Large intestine (tissue), 12 donors: ENCODE measurements at places on chromosomes 16 and 17. TPM values are rescaled to one million over a fixed set of nuclear protein-coding genes. Genes with fewer than 3 reads are reported as not detected.

- H3K27ac ChIP-seq, result no peak overlapping the region
- H3K27me3 ChIP-seq, result no peaks in the 10 kb centered on the region
- peaks cover 37% of the 10 kb centered on the region for H3K36me3 ChIP-seq
- no peak for DNase-seq
- no peak overlapping the region for H3K4me3 ChIP-seq
These were observed 29.3 kb downstream of the AKAP10 start for GRCh38 chr17:19948116-19948943.

- peak overlapping the region; percentile 74 for H3K27ac ChIP-seq
- peaks cover 3% of the 10 kb centered on the region for H3K4me1 ChIP-seq
- peaks cover 37% of the 10 kb centered on the region for H3K36me3 ChIP-seq
These were observed 752 bp downstream of the EXOSC6 start for GRCh38 chr16:70250748-70251628.

DNA sequence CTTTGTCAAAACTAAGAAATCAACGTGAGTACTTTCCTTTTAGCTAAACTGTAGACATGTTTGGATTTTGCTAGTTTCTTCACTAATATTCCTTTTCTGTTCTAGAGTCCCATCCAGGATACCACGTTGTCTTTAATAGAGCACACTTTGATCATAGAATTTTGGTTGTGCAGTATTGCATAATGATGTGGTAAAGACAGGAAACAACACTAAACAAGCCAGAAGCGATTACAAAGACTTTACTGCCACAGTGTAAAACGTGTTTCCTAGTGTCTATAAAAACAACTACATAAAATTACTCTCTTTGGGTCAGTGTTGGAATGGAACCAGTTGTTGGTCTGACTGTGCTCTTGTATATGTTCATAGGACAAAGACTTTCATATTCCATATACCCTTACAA, 19.3 kb downstream of the SHISA9 start:
- no peaks in the 10 kb centered on the region for H3K27me3 ChIP-seq
- H3K4me3 ChIP-seq, result no peak overlapping the region
- no peaks in the 10 kb centered on the region for H3K36me3 ChIP-seq

The DOC2A gene
- polyA plus RNA-seq, result 4.2 TPM

DNA sequence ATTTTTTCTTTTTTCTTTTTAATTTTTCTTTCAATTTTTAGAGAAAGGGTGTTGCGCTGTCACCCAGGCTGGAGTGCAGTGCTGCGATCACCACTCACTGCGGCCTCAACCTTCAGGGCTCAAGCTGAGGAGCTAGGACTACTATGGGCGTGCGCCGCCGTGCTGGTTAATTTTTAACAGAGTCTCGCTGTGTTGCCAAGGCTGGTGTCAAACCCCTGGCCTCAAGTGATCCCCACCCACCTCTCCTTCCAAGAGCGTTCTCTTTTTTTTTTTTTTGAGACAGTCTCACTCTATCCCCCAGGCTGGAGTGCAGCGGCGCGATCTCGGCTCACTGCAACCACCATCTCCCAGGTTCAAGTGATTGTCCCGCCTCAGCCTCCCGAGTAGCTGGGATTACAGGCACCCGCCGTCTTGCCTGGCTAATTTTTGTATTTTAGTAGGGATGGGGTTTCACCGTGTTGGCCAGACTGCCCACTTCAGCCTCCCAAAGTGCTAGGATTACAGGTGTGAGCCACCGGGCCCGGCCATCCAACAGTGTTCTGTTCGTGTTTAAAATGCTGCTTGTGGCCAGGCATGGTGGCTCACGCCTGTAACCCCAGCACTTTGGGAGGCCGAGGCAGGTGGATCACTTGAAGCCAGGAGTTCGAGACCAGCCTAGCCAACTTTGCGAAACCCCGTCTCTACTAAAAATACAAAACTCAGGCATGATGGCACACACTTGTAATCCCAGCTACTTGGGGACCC, 14.5 kb upstream of the RPL13 start:
- H3K4me1 ChIP-seq, result peaks cover 20% of the 10 kb centered on the region
- peak overlapping the region; percentile 80 for H3K27ac ChIP-seq
- DNase-seq, result peak; percentile 92
- H3K36me3 ChIP-seq, result peaks cover 73% of the 10 kb centered on the region
- no peak overlapping the region for H3K4me3 ChIP-seq
- no peaks in the 10 kb centered on the region for H3K27me3 ChIP-seq

The RASD1 gene
- polyA plus RNA-seq, result 20.0 TPM

The UBE2Z gene
- polyA plus RNA-seq, result 75.5 TPM

- H3K4me3 ChIP-seq, result no peak overlapping the region
- H3K36me3 ChIP-seq, result peaks cover 8% of the 10 kb centered on the region
- no peak overlapping the region for H3K27ac ChIP-seq
- no peak for DNase-seq
These were observed 19.5 kb downstream of the MRM3 start for GRCh38 chr17:801660-802059.
